ENCODE measurements at places on chromosomes 13 and 19. TPM values are rescaled to one million over a fixed set of nuclear protein-coding genes. Genes with fewer than 3 reads are reported as not detected.

GRCh38 chr19:53865523-53865917 is 2.2 kb upstream of the MYADM start:
- DNase-seq, result no peak

- no peak for DNase-seq
Observed at GRCh38 chr19:45276284-45276687, 25.2 kb downstream of the MARK4 start.

DNA sequence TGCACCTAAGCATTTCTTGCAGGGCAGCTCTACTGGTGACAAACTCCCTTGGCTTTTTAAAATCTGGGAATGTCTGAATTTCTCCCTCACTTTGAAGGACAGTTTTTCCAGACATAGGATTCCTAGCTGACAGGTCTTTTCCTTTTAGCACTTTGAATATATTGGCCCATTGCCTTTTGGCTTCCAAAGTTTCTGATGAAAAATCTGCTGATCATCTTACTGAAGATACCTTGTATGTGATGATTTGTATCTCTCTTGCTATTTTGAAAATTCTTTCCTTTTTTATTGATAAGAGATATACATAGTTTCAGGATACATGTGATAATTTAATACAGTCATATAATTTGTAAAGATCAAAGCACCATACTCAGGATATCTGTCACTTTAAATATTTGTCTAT is 211.1 kb downstream of the ZIC5 start:
- no peak for DNase-seq

GRCh38 chr13:45149964-45150363 is 29.7 kb downstream of the GTF2F2 start:
- no peak for DNase-seq

DNA sequence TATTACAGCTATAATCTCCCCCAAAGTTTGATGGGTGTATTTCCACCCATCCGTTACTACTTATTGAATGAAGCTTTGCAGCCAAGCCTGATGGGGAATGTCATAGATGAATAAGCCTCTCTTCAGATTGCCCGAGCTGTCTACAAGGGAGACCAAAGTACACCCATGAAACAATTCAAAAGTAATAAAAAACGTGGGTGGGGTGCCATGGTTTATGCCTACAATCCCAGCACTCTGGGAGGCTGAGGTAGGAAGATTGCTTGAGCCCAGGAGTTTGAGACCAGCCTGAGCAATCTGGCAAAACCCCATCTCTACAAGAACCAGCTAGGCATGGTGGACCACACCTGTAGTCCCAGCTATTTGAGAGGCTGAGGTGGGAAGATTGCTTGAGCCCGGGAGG is 419.2 kb downstream of the FGF9 start:
- no peak for DNase-seq

Gene ZNF813
- 4.1 TPM for total RNA-seq

- peak; percentile 39 for DNase-seq
Observed at GRCh38 chr13:27354379-27354778, 70.0 kb upstream of the GTF3A start.

Gene KLK5
- total RNA-seq, result not detected

GRCh38 chr19:16226878-16227836 is 29.4 kb downstream of the AP1M1 start:
- DNase-seq, result no peak

DNA sequence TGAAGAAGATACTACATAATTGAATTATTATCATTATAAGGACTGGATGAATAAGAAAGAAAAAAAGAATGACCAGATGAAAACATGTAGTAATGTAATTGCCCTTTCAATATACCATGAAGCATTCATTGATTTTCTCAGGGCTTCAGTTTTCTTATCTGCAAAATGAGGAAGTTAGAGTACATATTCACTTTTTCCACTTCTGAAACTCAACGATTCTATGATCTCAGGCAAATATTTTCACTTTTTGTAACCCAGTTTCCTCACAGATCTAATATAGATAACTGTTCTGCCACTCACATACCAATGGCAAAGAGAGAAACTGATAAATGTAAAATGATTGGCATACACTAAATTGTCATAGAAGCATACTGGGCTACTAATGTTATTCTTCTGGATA is 856.6 kb upstream of the KLHL1 start:
- DNase-seq, result no peak

DNA sequence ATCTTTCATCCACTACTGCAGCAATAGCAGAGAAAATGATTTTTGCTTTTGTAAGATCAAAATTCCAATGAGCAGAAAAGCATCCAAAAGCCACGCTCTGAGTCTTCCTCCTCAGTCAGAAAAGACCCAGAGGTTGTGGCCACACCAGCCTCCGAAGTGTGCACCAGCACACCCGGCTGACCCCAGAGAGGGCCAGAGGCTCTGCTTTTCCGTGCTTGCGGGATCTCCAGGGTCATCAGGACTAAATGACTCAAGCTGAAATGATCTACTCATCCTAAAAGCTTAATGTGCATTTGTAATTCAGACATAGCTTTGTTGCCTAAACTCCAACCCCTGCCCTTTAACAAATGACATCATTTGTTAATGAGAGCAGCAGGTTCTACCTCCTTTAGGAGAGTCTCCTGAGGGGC is 16.5 kb downstream of the RXFP2 start:
- peak; percentile 66 for DNase-seq

Gene LAMP1
- 313 TPM for total RNA-seq

Gene CD79A
- total RNA-seq, result 0.41 TPM

DNA sequence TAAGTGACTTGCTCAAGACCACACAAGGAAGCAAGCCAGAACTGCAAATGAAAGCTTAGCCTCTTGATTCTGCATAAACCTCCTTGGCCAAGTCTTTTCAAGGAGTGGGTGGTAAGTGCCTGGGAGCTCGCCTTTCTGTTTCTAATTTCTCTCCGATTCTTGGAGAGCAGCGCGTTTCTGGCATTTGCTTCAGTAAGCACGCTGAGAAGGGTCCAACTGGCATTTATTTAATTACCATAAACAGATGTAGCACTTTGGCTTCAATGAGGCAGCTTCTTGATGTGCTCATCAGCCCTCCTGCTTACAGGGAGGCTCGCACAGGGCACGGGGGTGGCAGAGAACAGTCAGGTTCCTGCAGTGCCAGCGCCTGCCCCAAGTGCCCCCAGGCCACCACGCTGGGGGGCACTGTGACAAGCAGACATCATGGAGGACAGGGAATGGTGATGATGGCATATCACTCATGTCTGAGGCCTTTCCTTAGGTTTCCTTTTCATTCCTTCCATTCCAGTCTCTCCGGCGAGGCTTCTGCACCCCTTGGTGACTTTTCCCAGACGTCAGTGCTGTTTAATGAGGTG is 13.3 kb downstream of the SIAH3 start:
- no peak for DNase-seq

Measured in astrocyte (in vitro differentiated cells and primary cell).